ENCODE measurements at places on chromosomes 7 and 10. TPM values are rescaled to one million over a fixed set of nuclear protein-coding genes. Genes with fewer than 3 reads are reported as not detected.

Gene COL13A1
- 1.4 TPM for total RNA-seq

Gene RSPH10B2
- 0.68 TPM for total RNA-seq

Gene KCND2
- 0.32 TPM for total RNA-seq

Gene GSTK1
- 388 TPM for total RNA-seq

Gene ZNF398
- total RNA-seq: 37.0 TPM

Gene WDR86
- 2.8 TPM for total RNA-seq

Gene H2BK1
- total RNA-seq: not detected

Gene DRGX
- total RNA-seq: not detected

DNA sequence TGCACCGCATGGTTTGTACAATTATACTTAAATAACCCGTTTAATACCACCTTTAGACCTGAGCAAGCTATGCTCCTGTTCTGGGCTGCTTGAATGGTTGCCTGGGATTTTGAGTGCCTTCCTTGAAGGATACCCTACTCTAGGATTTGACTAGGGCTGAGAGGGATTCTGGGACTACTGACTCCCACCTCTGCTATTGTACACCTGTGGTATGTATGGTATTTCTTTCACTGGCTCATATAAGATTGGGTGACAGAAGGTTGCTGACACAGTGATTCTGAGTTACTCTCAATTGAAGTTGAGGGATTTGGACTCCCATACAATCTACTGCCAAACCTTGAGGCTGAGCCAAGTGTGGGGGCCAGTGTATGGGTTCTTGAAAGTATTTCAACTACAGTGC is 494.4 kb upstream of the SEMA3D start:
- DNase-seq: no peak

GRCh38 chr7:108294595-108294994 is 161.6 kb downstream of the NRCAM start:
- no peak for DNase-seq

DNA sequence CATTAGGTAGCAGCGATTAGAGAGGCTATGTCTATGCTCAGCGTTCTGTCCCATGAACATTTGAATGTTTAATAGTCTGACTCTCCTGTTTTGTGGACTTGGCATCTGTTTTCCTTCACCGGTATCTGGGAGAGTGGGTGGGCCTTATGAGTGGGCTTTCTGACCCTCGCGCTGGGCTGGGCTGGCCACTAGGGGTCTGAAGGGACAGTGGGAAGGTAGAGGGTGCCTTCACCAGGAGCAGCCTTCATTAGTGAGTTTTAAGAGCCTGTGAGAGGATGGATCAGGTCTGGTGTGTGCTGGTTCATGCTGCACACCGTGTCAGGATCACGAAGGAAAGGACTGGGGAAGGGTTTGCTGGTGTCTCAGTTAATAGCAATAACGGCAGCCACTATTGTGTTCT is 33.4 kb downstream of the DCLRE1A start:
- DNase-seq: no peak

DNA sequence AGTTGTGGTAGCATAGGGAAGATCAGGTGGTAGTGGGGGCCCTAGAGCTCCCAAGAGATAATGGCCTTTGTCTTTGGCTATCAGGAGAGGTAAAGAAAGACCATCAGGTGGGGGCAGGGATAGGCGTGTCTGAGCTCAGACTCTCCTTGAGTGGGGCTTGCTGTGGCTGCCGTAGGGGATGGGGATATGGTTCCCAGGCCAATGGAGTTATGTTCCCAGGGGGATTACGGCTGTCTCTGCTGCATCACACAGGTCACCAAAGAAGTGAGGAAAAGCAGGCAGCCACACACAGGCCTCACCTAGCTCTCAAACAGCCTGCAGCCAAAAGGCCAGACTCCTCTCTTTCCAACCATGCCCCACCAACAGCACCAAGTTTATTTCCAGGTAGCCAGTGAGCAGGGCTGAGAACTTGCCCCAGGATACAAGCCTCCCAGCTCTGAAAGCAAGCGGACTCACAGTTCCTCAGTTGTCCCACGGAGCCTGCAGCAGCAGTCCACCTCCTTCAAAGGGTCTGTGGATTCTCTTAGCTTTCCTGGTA is 37.6 kb upstream of the C1QL3 start:
- DNase-seq: no peak

DNA sequence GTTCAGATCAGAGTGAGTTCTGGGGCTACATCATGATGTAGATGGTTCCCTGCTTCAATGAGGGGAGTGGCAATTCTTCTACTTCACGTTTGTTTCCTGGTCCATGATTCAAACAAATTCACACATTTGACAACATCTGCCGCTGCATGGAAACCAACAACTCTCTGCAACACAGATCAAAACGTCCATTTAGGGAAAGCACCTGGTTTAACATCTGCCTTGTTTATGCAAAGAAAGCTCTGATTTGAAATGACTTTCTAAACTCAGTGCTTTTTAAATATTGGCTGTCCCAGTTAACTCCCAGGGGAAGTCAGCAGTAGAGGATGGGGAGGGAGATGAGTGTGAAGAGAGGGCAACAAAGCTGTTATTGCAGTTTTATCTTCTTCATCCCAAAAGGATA is 93.8 kb downstream of the GAD2 start:
- DNase-seq: no peak

DNA sequence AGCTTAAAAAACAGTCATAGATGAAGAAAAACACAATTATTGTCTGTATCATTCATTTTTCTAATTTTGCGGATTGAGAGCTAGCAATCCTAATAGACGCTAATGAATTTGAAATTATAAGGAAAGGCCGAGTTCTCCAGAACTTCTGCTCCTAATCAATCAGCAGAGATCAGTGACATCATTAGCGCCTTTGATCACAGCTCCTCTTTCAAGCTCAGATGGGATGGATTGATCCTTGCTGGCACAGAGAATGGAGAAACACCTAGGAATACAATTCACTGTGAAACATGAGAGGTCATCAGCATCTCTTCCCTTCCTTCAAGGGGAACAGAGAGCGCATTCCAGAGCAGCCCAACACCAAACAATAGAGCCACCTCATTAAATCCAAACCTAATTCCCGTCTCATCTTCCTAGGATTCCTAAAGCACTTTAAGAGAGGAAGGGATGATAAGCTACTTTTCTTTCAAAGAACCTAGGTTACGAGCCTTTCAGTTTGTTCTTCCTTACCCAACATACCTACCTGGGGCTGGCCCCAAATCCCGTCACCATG is 24.4 kb downstream of the GLI3 start:
- no peak for DNase-seq

GRCh38 chr7:66626331-66626934 is 2.2 kb upstream of the KCTD7 start:
- DNase-seq: no peak

GRCh38 chr10:131071721-131072120 is 239.8 kb downstream of the TCERG1L start:
- no peak for DNase-seq

- no peak for DNase-seq
Observed at GRCh38 chr7:129122751-129123509, 21.6 kb upstream of the TSPAN33 start.

GRCh38 chr7:91375378-91375777 is 111.1 kb downstream of the FZD1 start:
- DNase-seq: no peak

- no peak for DNase-seq
Observed at GRCh38 chr10:75619635-75620034, 188.2 kb downstream of the LRMDA start.

- DNase-seq: no peak
Observed at GRCh38 chr10:13859979-13860654, 273.4 kb downstream of the PRPF18 start.

GRCh38 chr7:45980181-45980905 is 59.3 kb upstream of the IGFBP3 start:
- no peak for DNase-seq

- no peak for DNase-seq
Observed at GRCh38 chr10:79182781-79183467, 114.2 kb downstream of the ZMIZ1 start.

DNA sequence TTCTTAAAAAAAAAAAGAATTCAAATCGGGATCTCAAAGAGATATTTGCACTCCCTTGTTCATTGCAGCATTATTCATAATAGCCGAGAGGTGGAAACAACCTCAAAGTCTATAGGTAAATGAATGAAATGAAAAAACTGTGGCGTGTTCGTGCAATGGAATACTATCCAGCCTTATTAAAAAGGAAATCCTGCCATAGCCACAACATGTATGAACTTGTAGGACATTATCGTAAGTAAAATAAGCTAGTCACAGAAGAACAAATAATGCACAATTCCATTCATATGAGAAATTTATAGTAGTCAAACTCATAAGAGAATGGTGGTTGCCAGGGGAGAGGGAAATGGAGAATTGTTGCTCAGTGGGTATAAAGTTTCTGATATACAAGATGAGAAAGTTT is 37.9 kb downstream of the GRK5 start:
- DNase-seq: no peak

DNA sequence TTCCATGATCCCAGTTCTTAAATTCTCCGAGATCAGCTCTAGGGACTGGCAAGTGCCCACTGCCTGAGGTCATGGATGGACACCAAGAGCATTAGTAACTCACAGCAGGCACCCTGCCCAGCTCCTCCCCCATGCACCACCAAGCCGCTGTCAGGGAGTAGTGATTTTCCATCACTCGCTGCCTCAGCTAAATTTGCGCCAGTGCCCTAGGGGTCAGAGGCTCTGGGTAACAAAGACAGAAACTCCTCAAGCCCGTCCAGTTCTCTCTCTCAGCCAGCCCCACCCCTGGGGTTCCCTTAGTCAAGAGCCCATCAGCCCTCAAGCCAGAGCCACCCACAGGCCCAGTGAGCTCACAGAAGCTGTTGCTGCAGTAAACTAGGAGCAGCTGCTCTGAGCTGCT is 30.0 kb downstream of the PAX2 start:
- DNase-seq: no peak

DNA sequence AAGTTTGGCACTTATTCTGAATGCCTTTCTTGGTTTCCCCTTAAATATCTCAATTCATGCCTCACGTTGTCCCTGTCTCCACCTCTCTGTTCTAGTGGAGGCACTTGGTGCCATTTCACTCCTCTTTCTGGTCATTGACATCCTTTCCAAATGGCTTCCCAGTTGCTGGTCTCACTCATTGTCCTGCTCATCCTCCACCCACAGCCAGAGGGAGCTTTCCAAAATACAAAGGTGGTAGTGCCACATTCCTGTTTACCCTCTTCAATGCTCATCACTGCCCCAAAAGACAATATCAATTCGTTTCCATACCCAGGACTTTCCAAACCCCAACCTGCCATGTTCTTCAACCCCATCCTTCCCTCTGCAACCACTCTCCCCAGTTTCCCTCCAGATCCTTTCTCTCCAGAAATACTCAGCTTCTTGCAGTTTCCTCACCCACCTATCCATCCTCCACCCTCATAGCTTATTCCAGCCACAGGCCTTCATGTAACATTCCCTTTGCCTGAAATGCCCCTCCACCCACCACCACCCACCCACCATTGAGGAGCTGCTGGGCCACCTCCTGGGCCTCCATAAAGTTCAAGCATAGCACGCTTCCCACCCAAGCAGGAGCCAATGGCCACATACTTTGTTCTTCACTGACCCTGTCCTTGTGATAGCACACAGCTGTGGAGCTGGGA is 63.1 kb upstream of the ADRB1 start:
- no peak for DNase-seq

DNA sequence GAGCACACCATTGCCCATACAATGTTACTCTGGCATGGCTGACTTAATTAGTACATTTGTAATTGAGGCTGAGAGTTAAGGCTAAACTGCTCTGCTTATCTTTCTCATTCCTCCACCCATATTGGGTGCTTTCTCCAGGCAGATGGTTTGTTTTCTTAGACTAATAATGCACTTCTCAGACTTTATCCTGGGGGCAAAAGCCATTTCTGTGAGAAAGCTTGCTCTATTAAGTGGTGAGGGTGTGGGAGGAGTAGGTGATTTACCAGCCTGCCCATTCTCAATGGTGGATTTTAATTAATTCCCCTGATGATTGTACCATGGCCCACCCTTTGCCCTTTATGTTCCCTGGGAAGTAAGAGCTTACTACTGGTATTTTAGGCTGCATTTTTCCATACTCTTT is 174.8 kb downstream of the FOXP2 start:
- DNase-seq: no peak

- no peak for DNase-seq
Observed at GRCh38 chr10:116803451-116804249, 45.6 kb upstream of the ENO4 start.

GRCh38 chr7:107528461-107528860 is 35.3 kb downstream of the COG5 start:
- no peak for DNase-seq

DNA sequence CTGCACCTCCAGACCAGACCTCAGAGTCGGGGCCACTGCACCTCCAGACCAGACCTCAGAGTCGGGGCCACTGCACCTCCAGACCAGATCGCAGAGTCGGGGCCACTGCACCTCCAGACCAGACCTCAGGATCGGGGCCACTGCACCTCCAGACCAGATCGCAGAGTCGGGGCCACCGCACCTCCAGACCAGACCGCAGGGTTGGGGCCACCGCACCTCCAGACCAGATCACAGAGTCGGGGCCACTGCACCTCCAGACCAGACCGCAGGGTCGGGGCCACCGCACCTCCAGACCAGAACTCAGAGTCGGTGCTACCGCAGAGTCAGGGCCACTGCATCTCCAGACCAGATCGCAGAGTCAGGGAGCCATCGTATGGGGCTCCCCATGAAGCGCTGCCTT is 105.9 kb downstream of the ACTR3B start:
- no peak for DNase-seq

DNA sequence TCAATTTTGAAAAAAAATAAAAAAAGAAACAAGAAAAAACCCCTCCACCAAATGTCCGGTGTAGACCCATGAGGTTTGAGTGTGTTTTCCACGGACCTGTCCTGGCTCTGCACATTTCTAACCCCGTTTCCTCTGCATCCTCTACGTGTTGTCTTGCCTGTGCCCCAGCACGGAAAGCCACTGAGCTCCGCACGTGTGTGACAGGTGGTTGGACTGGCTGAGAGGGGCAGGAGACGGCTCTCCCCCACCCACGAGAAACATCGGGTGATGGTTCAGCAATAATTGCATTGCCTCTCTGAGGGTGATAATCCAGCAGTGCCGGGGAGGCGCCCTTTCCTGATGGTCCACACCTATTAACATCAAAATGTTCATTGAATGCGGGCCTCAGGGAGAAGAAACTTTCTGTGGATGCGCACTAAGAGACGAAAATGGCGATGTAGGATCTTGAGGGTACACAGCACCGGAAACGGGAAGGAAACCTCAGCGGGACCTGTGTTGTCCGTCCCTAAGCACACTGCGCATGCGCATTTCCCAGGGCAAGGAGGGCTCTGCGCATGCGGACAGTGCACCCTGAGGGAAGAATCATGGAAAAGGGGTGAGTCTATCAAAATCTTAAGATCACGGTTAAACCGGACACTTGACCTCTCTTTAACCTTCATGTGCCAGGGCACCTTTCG is 470.1 kb upstream of the ADARB2 start:
- no peak for DNase-seq

GRCh38 chr7:42226354-42226941 is 10.6 kb downstream of the GLI3 start:
- DNase-seq: no peak
